Breast epithelium (tissue), 4 donors: ENCODE measurements at places on chromosomes 5 and 9. TPM values are rescaled to one million over a fixed set of nuclear protein-coding genes. Genes with fewer than 3 reads are reported as not detected.

UCK1 gene
- 61.0 TPM for total RNA-seq

- H3K27ac ChIP-seq, result no peak overlapping the region
- H3K27me3 ChIP-seq, result no peaks in the 10 kb centered on the region
- no peaks in the 10 kb centered on the region for H3K4me1 ChIP-seq
- H3K4me3 ChIP-seq, result no peak overlapping the region
- no peak for DNase-seq
These were observed 1067.7 kb upstream of the COX7C start for GRCh38 chr5:85549836-85550599.

DNA sequence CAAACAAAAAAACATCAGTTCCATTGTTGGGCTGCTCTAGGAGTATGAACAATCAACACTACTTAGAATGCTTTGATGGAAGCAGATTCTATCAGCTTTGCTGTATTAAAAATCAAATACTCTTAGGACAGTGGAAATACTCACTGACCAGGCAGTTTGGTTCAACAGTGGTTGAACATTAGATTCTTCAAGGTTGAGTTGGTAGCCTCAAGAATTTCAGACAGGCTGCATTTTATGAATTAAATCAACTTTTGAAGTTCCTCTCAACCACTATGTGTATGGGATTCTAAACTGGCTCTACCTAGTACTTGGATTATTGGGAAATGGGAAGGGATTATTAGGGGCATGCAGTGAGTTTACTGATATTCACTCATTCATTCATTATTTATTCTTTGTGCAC is 35.0 kb downstream of the ACTBL2 start:
- no peaks in the 10 kb centered on the region for H3K36me3 ChIP-seq
- peaks cover 5% of the 10 kb centered on the region for H3K4me1 ChIP-seq
- H3K27ac ChIP-seq, result peak overlapping the region; percentile 81
- DNase-seq, result no peak

NSA2 gene
- total RNA-seq, result 134 TPM

DNA sequence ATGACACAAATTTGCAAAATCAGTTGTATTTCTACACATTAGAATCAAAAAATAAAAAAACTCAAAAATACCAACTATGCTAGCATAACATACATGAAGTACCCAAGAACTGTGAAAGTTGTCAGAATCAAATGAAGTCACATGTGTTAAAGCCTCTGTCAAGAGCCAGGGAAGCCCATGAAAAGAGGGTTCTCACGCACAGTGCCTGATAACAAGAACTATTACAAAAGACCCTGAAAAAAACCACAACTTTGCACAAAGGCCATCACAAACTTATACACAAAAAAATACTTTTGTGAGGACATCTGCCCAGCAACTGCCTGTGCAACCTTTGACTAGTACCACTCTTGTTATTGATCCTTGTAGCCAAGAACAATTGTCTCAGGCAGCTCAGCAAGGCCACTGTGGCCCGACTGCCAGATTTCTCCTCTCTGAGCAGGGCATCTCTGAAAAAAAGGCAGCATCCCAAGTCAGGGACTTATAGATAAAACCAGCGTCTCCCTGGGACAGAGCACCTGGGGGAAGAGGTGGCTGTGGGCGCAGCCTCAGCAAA is 28.9 kb upstream of the HNRNPA0 start:
- no peak overlapping the region for H3K27ac ChIP-seq
- DNase-seq, result no peak
- no peaks in the 10 kb centered on the region for H3K36me3 ChIP-seq
- no peaks in the 10 kb centered on the region for H3K4me1 ChIP-seq
- no peak overlapping the region for H3K4me3 ChIP-seq

- no peaks in the 10 kb centered on the region for H3K4me1 ChIP-seq
- no peak overlapping the region for H3K27ac ChIP-seq
- no peak for DNase-seq
- H3K4me3 ChIP-seq, result no peak overlapping the region
These were observed 17.7 kb upstream of the UBAC1 start for GRCh38 chr9:135978642-135979546.

GRCh38 chr5:159319832-159320231 is 10.5 kb downstream of the IL12B start:
- no peak overlapping the region for H3K27ac ChIP-seq
- no peak overlapping the region for H3K4me3 ChIP-seq
- no peaks in the 10 kb centered on the region for H3K27me3 ChIP-seq
- no peak for DNase-seq

DNA sequence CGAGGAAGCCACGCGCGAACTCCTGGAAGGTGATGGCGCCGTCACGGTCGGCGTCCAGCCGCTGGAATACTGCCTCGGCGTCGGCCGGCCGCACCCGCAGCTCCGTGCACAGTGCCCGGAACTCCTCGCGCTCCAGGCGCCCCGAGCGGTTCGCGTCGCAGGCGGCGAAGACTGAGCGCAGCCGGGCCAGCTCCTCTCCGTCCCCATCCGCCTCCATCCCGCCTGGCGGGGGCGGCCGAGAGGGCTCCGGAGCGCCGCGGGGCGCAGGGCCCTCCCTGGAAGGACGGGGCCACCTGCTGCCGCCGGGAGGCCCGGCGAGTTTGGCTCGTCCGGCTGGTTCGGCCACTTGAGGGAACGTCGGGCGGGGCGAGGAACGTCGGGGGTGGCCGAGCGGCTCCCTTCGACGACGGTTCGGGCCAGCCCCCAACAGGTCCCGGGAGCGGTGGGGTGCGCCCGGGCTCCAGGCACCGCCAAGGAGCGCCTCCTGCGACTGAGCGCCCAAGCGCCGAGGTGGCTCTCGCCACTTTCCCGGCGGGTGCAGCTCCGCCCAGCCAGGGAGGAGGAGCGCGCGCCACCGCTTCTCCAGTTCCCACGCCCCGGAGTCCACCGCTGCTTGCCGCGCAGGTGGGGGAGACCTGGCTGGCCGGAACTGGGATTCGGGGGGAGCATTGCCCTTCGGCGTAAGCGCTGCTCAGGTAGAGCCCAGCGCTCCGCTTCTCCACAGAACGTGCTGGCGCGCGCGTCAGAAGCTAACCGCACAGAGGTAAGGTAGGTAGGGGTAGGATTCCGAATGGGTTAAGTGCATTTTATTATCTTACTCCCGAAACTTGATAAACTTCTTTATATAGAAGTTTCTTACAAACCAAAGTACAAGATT is at the start of gene RASEF:
Gene RASEF, minus strand, starts transcription at position 492 of the 877 bp plus-strand sequence. Its CDS starts 275 bp downstream, at position 217.
- DNase-seq, result peak; percentile 45
- H3K27ac ChIP-seq, result peak within 1 kb of the TSS; percentile 90
- no peaks in the 10 kb centered on the region for H3K4me1 ChIP-seq
- peak within 1 kb of the TSS; percentile 60 for H3K4me3 ChIP-seq
- no peaks in the 10 kb centered on the region for H3K36me3 ChIP-seq
- no peaks in the 10 kb centered on the region for H3K27me3 ChIP-seq

DNA sequence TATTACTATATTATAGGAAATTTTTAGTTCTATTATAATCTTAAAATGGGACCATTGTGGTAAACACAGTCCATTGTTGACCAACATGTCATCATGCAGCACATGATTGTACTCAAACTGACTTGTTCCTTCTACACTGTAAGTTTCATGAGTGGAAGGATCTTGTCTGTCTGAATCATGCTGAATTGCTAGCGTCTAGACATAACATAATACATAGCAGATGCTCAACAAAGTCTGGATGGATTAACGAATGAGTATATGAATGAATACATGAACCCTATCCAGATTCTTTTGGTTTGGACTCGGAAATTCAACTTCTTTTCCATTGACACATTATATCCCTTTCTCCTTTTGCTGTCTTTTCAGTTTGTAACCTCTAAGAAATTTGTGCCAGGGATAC is 429.2 kb upstream of the SGCD start:
- no peaks in the 10 kb centered on the region for H3K27me3 ChIP-seq
- H3K4me1 ChIP-seq, result no peaks in the 10 kb centered on the region
- DNase-seq, result no peak
- no peak overlapping the region for H3K27ac ChIP-seq

- no peaks in the 10 kb centered on the region for H3K27me3 ChIP-seq
- H3K4me1 ChIP-seq, result peaks cover 2% of the 10 kb centered on the region
- no peak for DNase-seq
- H3K27ac ChIP-seq, result no peak overlapping the region
These were observed 37.5 kb downstream of the SLC28A3 start for GRCh38 chr9:84303061-84303460.

BTNL9 gene
- total RNA-seq, result 169 TPM

DNA sequence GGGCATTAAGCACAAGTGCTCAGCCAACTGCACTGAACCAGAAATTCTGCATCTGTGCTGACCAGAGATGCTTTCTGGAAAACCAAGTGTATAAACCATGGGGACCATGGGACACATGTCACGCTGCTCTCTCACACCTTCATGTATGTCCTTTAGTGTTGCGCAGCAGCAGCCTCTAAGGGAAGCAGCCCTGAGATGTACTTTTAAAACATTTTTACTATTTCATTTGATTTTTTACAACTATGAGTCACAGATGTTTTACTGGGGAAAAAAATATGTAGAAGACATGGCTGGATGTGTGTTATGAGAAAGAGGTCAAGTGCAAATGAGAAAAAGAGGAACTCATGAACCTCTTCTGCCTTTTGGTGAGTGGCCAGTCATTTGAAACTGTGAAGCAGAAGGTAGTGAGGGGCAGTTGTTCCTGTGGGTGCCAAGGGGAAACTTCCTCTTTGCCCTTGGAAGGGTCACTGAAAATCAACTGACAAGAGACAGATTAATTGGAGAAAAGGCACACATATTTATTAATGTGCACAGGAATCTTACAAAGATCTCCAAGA is 31.4 kb upstream of the SYK start:
- H3K36me3 ChIP-seq, result no peaks in the 10 kb centered on the region
- H3K4me1 ChIP-seq, result no peaks in the 10 kb centered on the region
- DNase-seq, result no peak
- no peak overlapping the region for H3K4me3 ChIP-seq

GTF2H2 gene
- total RNA-seq, result 23.9 TPM

POLK gene
- 58.4 TPM for total RNA-seq

DNA sequence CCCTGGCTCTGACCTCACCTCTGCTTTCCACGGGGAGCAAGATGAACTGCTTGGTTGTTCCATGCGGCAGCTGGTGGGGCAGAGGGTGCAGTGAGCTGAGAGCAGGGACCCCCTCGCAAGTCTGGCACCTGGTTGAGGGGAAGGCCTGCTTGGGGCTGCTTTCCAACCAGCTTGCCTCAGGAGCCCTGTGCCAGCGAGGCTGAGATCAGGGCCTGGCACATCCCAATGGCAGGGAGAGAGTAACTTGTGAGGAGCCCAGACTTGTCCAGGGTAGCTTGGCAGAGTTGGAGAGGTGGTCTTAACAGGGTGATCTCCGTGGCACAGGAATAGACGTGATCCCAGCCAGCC is 68.9 kb downstream of the IQGAP2 start:
- H3K4me1 ChIP-seq, result no peaks in the 10 kb centered on the region
- no peak for DNase-seq

DNA sequence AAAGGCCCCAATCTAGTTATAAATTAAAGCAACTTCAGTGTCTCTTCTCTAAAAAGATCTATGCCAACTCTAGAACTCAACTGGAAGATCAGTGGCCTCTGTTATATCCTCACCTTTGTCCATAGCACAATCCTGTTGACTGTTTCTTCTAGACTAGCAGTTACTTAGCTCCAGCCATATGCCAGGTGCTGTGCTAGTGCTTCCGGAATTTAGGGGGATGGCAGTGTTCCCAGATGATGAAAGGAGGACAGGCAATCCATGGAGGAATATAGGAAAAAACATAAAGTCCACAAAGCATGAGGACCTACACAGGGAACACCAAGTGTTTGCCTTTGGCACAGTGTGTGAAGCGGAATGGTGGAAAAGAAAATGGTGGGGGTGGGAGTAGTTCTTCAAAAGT is 214.3 kb downstream of the MAPKAP1 start:
- H3K27ac ChIP-seq, result no peak overlapping the region
- no peak for DNase-seq
- no peaks in the 10 kb centered on the region for H3K27me3 ChIP-seq
- H3K36me3 ChIP-seq, result no peaks in the 10 kb centered on the region

GRCh38 chr9:97889941-97890887 is 32.1 kb downstream of the TRMO start:
- no peaks in the 10 kb centered on the region for H3K36me3 ChIP-seq
- no peak overlapping the region for H3K27ac ChIP-seq
- no peaks in the 10 kb centered on the region for H3K27me3 ChIP-seq
- no peak for DNase-seq

BHMT2 gene
- total RNA-seq, result 8.0 TPM

DNA sequence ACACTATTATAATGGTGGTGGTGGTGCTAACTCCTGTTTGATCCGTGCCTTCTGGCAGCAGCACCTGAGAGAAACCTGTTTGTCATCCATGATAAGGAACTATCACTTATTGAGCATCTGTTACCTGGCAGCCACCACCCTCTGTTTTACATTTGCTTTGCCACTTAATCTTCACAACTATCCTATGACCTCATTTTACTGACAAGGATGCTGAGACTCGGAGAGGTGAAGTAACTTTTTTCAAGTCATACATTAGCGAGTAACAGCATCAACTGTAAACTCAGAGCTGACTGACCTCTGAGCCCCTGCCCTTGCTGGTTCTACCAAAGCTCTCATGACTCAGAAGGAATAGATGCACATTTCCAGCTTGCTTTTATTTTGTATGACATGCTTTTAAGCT is 81.1 kb downstream of the EGFLAM start:
- H3K27ac ChIP-seq, result no peak overlapping the region
- no peak overlapping the region for H3K4me3 ChIP-seq
- H3K36me3 ChIP-seq, result no peaks in the 10 kb centered on the region
- no peak for DNase-seq
- H3K27me3 ChIP-seq, result no peaks in the 10 kb centered on the region
- no peaks in the 10 kb centered on the region for H3K4me1 ChIP-seq

GRCh38 chr9:14158136-14158813 is 155.7 kb downstream of the NFIB start:
- H3K27ac ChIP-seq, result peak overlapping the region; percentile 56
- no peak for DNase-seq
- H3K36me3 ChIP-seq, result no peaks in the 10 kb centered on the region
- no peak overlapping the region for H3K4me3 ChIP-seq
- H3K27me3 ChIP-seq, result no peaks in the 10 kb centered on the region

DNA sequence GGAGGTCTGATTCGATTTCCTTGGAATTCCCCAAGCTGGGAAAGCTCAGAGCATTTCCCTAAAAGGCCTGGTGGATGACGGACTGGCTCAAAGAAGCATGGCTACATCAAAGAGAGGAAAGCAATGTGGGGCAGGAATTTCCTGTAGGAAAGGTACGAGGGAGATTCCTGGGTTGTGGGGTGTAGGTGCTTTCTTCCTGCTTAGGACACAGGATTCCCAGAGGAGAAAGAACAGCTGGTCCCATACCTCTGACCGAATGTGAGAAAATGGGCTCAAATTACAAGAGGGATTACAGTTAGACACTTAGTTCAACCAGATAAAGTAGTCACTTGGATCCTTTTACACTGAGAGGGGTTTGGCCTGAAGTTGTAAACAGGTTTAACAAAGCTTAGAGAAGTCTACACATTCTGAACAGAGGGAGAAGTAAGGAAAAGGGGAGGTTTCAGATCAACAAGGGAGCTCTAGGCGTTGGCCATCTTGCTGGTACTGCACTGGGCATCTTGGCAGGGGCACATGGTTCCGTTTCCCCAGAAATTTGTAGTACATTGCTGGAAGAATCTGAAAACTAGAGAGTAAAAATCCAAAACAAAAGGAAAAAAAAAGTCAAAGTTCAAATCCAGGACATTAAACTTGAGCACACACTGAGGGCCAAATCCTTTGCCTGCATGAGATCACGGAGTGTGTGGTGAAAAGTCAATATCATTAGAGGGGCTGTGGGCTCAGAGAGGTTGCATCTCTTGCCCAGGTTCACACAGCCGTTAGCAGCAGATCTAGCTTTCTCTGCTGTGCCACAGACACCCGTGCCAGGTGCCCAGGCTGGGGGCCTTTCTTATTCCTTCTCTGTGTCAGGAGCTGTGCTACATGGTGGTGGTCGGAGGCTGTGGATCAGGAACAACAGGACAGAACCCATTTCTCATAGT is 171.3 kb downstream of the RGS3 start:
- no peak overlapping the region for H3K4me3 ChIP-seq
- H3K4me1 ChIP-seq, result no peaks in the 10 kb centered on the region
- H3K27me3 ChIP-seq, result no peaks in the 10 kb centered on the region
- DNase-seq, result peak; percentile 6
